ENCODE measurements at places on chromosomes 1 and 21.

- peak; percentile 67 for DNase-seq
Measured at GRCh38 chr1:35718492-35719336, at the start of gene C1orf216. C1orf216 (minus strand) TSS chr1:35718884; CDS start chr1:35716321, 2,563 bp downstream.

- no peak for DNase-seq
Measured at GRCh38 chr1:171116676-171117075, 26.0 kb downstream of the FMO3 start.

GRCh38 chr1:205443585-205444299 is 12.1 kb downstream of the BLACAT1 start:
- no peak for DNase-seq

GRCh38 chr1:178361847-178362246 is 134.9 kb downstream of the CLEC20A start:
- no peak for DNase-seq

DNA sequence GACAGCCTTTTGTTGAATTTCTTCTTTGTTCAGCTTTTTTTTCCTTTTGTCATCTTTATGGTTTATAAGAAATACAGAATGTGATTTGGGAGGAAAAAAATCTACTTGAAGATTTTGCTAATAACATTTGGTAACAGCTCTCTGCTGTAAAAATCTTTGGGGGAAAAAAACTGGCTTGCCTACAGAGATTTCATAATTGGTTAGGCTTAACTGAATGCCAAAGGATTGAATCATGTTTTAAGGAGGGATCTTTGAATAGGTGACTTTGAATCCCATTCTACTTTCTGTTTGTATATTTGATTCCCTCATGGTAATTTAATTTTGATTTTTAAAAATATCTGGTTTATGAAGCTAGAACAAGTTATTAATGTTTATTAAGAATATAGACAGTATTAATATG is 3.2 kb downstream of the BTF3L4 start:
- DNase-seq = no peak

GRCh38 chr1:154859786-154860155 is 10.3 kb downstream of the KCNN3 start:
- DNase-seq = no peak

GRCh38 chr1:4674676-4675075 is 20.3 kb downstream of the AJAP1 start:
- no peak for DNase-seq

DNA sequence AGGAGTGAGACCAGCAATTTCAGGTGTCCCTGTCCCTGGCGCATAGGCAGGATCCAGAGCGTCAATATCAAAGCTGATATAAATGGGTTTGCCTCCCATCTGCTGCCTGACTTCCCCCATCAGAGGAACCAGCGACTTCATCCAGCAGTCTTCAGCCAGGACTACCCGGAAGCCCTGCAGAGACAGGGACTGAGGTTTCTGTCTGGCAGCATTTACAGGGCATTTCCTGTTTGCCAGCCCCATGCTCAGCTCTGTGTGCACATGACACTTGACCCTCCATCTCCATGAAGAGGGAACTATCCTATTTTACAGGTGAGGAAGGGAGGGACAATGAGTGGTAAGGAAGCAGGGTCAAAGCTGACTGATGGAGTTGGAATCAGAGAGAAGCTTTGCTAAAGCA is 7.2 kb downstream of the AGMAT start:
- DNase-seq = no peak

- peak; percentile 75 for DNase-seq
Measured at GRCh38 chr1:30730346-30731108, 7.1 kb upstream of the MATN1 start.

DNA sequence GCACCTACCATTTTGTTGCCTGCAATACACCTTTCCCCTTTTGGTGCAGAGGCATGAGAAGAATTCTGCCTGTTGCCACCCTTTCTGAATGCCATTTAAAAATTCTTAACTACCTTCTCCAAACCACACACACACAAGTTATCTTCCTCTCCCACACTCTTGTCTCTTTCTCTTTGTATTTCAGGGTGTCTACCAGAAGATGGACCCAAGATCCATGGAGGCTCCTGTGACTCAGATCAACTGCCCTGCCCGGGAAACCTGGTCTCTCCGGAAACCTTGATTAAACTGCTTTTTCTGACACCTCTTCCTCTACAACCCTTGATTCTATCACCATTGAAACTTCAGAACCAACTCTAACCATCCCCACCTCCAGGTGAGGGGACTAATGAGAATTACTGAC is 2.4 kb upstream of the TARS2 start:
- DNase-seq = no peak

GRCh38 chr21:36396325-36396724 is 11.1 kb downstream of the CHAF1B start:
- DNase-seq = peak; percentile 5

- DNase-seq = peak; percentile 59
Measured at GRCh38 chr1:155082301-155083051, 3.8 kb downstream of the EFNA3 start.

DNA sequence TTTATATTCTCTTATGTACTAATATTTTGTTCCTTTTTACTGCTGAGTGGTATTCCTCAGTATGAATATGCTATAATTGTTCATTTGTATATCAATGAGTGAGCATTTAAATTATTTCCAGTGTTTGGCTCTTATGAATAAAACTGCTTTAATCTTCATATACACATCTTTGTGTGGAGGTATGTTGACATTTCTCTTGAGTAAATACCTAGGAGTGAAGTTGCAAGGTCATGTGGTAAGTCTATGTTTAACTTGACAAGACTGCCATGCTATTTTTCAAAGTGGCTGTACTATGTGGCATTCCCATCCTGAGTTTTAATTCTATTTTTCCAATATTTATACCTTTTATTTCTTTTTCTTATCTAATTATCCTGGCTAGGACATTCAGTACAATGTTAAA is 124.2 kb downstream of the ADSS2 start:
- no peak for DNase-seq

GRCh38 chr1:95388031-95388430 is 154.0 kb downstream of the RWDD3 start:
- DNase-seq = no peak

GRCh38 chr1:169731446-169731845 is 2.4 kb downstream of the SELE start:
- no peak for DNase-seq
